ENCODE measurements at places on chromosomes 2 and 18.

GRCh38 chr18:68640861-68641260, 74.0 kb downstream of the TMX3 start:
- no peak for DNase-seq

- DNase-seq: no peak
Measured at GRCh38 chr2:156430980-156431358, 5.2 kb upstream of the GPD2 start.

GRCh38 chr2:233359823-233360222, 5.5 kb downstream of the DGKD start:
- no peak for DNase-seq

GRCh38 chr18:69889009-69889408, 58.7 kb downstream of the CD226 start:
- no peak for DNase-seq

DNA sequence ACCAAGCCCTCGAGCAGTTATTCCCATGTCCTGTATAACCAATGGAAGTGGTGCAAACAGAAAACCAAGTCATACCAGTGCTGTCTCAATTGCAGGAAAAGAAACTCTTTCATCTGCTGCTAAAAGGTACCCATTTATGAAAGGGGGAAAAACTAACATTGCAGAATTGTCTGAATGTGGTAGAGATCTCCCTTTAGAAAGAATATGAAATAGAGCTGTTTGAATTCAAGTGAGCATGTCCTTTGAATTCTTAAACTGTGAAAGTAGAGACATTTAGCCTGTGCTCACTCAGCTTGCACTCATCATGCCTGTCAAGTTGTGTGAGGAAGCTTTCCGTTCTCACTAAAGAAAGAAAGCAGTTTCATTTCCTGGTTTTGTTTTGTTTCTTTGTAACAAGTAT, 87.4 kb downstream of the EML4 start:
- DNase-seq: no peak

- no peak for DNase-seq
Measured at GRCh38 chr18:55488473-55488872, 99.5 kb downstream of the TCF4 start.

DNA sequence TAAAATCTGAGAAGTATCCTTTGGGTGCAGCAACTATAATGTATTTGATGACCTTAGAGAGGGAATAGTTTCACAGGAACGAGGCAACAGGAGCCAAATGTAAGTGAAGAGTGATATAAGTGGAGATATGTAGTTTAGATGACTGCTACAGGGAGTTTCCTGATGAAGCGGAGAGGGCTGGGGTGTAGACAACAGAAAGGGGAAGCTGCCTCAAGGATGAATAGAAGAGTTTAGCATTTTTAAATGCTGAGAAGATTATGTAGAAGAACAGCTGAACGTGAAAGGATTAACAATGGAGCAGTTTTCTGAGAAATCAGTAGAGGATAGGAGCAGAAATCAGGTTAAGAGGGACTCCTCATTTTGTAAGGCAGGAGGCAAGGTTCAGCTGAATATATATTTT, 133.3 kb downstream of the LCLAT1 start:
- DNase-seq: no peak

GRCh38 chr2:156845806-156846558, 409.8 kb downstream of the GPD2 start:
- no peak for DNase-seq

DNA sequence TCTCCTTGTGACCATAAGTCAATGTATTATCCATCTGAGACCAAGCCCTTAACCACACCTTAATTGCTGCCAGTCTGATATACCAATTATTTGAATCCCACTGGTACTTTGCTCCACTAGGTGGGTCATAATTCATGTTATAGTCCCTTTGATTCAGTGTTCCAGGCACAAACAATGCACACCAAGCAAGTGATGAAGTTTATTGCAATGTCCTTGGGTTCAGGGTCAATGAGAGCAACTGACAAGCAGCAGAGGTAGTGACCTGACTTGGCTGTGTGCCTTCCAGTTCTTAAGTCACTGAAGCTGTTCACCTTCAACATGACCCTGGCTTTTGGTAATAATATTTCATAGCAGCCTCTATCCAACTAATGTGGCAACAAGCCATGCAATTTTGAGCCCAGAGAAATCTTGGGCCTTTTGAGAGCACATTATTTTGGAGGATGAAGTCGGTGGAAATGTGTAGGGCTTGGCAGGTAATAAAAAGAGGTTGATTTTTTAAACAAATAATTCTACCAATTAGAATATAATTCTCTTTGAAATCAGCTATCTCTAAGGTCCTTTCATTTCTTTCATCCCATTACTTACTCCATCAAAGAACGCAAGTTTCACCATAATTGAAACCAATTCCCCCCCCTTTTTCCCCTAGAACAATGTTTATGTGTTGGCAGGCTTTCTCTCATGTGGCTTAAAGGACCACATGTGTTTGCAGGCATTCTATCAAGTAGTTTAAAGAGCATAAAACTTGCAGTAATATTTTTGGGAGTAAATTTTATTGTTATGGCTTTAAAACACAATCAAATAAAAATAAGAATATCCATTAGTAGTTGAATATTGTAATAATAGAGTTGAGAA, 3.1 kb upstream of the CPO start:
- no peak for DNase-seq

DNA sequence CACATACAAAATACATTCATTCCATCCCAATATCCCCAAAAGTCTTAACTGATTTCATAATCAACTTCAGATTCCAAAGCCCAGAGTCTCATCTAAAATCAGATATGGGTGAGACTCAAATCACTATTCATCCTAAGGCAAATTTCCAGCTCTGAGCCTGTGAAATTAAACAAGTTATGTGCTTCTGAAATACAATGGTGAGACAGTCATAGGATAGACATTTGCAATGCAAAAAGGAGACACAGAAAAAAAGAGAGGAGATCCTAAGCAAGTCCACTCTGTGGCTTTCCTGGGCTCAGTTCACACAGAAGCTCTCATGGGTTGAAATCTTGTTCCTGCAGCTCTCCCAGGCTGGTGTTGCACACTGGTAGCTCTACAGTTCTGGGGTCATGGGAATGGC, 18.3 kb downstream of the ZNF892 start:
- DNase-seq: no peak

- no peak for DNase-seq
Measured at GRCh38 chr2:25323042-25323514, 18.6 kb downstream of the DNMT3A start.

- no peak for DNase-seq
Measured at GRCh38 chr2:29518010-29518409, 402.8 kb downstream of the CLIP4 start.

GRCh38 chr2:23753291-23754010, 173.5 kb downstream of the ATAD2B start:
- DNase-seq: no peak

- DNase-seq: no peak
Measured at GRCh38 chr2:66839551-66840320, 404.8 kb downstream of the MEIS1 start.

DNA sequence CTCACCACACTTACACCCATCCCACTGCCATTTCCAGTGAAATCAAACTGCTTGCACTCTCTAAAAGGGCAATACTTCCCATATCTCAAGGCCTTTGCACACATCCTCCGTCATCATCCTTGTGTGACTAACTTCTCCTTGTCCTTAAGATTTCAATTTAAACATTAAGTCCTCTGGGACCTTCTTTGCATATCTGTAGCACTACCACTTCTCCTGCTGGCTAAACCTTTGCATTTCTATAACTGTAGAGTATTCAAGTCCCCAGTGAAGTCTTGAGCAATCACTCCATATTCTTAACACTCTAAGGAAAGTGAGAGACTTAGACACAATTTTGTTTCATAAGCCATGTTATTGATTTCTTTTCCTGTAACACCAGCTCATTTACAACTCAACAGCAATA, 136.8 kb upstream of the EPHA4 start:
- DNase-seq: no peak

DNA sequence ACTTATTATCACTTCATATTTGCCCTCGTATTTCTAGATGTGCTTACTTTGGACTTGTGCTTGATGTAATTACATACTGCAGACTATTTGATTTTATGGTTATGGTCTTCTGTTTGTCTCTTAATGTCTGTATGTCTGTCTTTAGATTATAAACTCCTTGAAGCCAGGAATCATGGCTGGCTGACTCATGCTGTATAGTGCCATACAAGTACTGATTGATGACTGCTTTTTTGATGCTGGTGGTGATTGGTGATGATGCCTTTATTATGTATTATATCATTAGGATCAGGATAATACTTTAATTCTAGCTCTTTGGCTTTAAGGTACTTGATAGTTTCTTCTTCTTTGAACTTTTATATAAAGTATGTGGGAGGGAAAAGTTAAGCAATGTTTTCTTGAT, 17.3 kb downstream of the SMCHD1 start:
- no peak for DNase-seq

DNA sequence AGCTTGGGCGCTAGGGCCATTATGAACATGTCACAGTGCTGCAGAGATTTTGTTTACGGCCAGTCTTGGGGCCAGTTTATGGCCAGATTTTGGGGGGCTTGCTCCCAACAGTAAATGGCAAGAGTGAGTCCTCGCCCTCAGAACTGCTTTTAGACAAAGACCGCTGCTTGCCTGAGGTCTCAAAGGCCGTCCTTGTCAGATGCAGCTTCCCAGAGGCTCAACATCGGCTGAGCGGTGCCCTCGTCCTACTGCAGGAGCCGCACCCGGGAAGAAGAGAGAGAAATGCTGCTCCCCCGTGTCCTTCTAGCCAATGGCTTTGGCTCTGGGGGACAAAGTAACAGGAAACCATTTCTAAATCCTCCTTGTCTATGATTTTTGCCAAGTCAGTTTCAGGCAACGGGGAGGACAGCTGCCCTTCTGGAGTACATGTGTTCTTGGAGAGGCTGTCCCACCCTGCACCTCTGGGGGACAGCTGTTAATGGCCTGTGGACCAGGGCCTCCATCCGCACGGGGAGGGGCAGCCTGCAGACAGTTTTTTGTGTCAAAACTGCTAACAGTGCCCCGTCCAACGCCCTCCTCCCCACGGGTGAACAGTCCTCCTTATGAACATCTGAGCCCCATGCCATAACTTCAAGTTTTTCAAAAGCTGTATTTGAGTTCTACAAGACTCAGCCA, 66.1 kb downstream of the C18orf63 start:
- DNase-seq: no peak

DNA sequence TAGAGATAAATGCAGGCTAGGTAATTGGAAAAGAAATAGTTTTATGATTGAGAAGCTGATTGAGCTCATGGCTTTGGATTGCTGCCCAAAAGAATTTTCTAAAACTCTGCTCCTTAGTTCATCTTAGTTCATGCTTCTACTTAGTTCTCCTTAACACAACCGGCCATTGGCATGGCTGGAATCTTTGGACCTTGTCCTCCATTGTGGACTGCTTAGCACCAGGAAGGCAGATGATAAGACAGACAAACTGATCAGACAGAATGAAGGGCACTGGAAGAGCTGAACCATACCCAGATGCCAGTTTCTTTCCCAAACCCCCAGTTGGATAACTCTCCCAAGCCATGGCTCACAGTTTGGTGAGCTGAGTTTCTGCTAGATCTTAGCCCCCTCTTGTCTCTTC, 36.3 kb upstream of the NABP1 start:
- no peak for DNase-seq

GRCh38 chr2:14716319-14716718, 83.8 kb downstream of the LRATD1 start:
- DNase-seq: no peak

GRCh38 chr18:79750980-79751571, 46.7 kb upstream of the KCNG2 start:
- DNase-seq: no peak

DNA sequence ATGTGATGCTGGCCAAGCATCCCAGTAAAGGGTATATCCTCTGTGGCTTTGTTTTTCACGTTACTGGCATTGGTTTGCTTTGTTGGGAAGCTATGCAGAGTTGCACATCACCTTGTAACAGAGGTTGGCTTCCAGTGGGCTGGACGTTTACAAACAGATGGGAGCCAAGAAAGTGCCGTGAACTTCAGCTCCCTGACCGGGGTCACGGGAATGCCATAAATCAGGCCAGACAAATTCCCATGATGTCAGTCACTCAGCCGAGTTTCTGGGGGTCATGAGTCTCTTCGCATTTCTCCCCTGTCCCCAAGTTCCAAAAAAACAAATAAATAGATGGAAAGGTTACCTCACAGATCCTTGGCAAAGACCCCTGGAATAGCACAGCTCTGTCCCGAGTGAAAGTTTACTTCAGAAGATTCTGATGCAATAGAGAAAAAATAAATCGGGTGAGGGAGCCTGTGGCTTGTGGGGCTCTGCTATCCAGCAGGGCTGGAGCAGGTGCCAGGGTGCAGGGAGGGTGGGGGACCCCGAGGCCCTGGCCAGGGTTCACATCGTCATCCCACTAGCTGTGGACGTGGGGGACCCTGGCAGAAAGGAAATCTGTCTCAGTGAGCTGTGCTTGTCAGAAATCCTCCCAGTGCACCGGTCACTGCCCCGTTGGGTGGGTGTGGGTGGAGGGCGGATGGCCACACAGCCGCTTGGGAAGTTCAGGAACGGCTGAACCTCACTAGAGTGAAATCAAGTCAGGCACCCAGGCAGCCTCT, 27.8 kb downstream of the TWIST2 start:
- no peak for DNase-seq

GRCh38 chr18:44848644-44849335, 168.1 kb downstream of the SETBP1 start:
- no peak for DNase-seq

DNA sequence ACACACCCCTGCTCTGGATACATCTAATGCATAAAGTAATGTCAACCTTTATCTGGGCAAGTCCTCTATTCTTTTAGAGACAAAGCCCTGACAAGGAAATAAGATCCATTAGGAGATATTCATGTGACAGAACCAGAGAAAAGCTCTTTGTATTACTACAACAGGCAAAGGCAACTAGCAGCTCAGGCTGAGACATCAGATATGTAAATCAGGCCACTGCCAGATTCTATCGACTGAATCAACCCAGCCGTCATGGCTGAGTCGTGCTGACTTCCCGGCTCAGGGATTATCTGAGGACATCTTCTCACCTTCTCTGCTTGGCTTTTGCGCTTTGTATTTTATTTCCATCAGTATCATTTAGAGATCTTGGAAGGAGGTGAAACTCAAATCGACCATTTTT, 294.5 kb downstream of the PLCL1 start:
- DNase-seq: no peak

- DNase-seq: no peak
Measured at GRCh38 chr2:73561422-73561821, 80.8 kb downstream of the NAT8 start.

GRCh38 chr2:36584148-36584794, 13.7 kb downstream of the FEZ2 start:
- no peak for DNase-seq

GRCh38 chr2:180625006-180625844, 355.2 kb upstream of the UBE2E3 start:
- no peak for DNase-seq

- DNase-seq: no peak
Measured at GRCh38 chr2:102138331-102138730, 4.2 kb upstream of the IL1R1 start.

GRCh38 chr2:17245906-17246305, 272.3 kb downstream of the RAD51AP2 start:
- DNase-seq: no peak
